ENCODE measurements at places on chromosomes 7 and 10. TPM values are rescaled to one million over a fixed set of nuclear protein-coding genes. Genes with fewer than 3 reads are reported as not detected.

COL1A2 gene
- total RNA-seq = 61.6 TPM

- no peaks in the 10 kb centered on the region for H3K27me3 ChIP-seq
- peak; percentile 70 for DNase-seq
- H3K27ac ChIP-seq = no peak overlapping the region
- H3K4me1 ChIP-seq = no peaks in the 10 kb centered on the region
- no peak overlapping the region for H3K4me3 ChIP-seq
Measured at GRCh38 chr7:19754521-19755116, 18.8 kb downstream of the TMEM196 start.

DNA sequence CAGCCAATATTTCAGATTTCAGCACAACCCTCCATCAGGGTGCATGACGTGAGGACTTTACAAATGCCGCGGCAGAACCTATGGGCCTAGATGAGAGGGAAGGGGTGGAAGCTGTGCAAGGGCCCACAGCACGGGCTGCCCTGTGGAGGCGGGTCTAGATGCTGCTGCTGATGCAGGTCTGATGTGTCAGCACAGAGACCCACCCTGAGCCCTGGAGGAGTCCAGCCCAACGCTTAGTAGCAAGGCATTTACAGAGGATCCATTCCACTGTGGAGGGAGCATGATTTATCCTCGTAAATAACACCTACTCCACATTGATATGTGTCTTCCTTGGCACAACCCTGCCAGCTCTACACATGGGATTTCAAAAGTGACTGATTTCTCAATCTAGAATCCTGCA, 48.5 kb downstream of the MYL10 start:
- no peaks in the 10 kb centered on the region for H3K36me3 ChIP-seq
- no peak for DNase-seq
- peaks cover 5% of the 10 kb centered on the region for H3K4me1 ChIP-seq
- H3K4me3 ChIP-seq = no peak overlapping the region

GPAM gene
- 18.1 TPM for total RNA-seq
